Activated CD4-positive, CD25-positive, alpha-beta regulatory T cell (primary cell): ENCODE measurements at places on chromosomes 12 and 14.
A peak's percentile ranks its signal among the peaks of the same experiment; 100 is the strongest.

DNA sequence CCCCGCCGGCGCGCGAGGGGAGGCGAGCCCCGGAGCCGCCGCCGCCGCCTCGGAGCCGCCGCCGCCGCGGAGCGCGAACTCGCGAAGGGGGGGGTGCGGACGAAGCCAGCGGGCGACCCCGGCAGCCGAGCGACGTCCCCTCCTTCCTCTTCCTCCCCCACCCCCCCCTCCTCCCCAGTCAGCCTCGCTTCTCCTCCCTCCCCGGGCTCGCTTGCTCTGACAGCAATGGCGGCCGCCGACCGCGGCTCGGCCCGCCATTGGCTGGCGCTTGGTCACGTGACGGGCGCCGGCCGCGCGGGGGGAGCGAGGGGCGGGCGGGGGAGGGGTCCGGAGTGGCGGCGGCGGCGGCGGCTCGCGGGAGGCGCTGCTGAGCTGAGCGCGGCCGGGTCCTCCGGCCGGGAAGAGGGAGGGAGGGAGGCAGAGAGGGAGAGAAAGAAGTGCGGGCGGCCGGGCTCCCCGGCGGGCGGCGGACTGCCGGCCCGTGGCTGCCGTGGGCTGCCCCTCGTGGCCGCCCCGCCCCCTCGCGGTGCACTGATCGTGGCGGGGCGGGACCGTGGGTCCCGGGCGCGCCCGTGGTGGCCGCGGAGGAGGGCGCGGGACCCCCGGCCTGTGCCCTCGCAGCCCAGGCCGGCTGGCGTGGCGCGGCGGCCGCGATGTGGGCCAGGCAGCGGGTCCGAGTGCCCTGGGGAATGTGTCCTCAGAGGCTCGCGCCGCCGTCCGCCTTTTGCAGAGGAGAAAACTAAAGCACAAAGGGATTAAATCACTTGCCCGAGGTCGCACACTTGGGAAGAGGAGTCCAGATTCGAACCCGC is at the start of gene MED13L:
TSS of gene MED13L (minus strand) at position 227 of the 812 bp plus-strand sequence. CDS start 562 bp downstream, outside the sequence.
- peak; percentile 88 for DNase-seq

GRCh38 chr14:51616724-51617409 is 34.8 kb upstream of the FRMD6 start:
- no peak for DNase-seq

- DNase-seq: no peak
These were observed 58.1 kb upstream of the NUDT4 start for GRCh38 chr12:93319523-93320050.

DNA sequence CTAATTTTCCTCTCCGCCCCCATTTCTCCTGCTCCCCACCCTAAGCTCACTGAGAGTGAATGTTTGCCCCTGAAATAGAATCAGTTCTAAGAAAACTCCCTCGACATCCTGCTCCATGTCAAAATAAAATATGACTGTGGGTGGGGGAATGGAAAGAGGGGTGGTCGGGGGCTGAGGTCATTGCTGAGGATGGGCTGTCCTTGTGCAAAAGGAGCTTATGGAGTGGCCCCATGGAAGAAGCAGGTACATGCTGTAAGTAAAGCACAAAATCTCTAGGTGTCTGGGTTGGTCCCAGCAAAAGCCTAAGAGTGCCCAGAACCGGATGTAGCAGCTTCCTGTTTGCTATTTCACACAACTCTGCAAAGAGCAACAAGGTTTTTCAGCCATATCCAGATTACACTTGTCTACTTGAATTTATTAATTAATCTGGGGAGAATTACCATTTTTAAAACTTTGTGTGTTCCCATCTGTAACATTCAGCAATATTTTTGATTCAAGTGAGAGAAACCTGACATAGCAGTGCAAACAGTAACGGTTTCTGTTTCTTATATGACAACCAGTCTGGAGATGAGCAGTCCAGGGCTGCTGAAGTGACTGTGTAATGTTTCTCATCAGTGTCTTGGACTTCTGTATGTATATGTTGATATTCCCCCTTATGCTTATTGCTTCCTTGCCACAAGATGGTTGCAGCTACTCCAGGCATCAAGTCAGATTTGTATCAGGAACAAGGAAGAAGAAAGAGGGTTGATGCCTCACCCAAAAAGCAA is 40.4 kb upstream of the GZMB start:
- no peak for DNase-seq

DNA sequence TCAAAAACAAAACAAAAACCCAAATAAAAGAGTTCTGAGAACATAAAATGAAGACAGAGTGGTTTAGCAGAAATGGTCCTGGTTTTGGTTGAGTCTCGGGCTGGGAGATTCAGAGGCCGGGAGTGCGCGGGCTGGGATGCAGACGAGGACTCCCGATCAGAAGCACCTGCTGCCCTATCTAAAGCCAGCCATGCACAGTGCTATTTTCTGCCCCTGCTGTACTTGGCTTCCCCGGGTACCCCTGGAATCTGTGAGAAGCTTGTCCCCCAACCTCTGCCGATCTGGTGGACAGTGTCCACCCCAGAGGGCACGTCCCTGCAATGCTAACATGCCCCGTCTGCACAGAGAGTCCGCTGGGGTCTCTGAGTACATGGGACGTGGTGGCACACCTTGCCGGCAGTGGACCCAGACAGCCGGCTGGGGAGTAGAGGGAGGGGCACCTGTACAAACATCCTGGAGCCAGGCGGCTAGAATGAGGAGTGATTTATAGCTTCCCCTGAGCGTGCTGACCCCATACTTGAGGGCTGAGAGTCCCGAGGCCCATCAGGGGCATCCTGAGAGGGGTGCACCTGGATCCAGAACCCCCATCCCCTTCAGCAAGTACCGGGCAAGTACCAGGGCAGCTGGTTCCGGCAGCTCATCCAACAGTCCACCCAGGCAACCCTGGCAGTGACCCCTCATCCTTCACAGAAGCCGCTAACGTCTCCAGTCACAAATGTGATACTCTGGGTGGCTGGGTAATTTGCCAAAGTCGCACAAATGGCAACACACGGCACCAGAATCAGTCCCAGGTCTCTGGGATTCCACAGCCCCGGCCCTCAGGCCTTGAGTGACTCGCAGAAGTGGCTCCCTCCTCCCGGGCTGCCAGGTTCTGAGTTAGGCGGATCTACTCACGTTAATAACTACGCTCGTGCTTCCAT is 37.1 kb downstream of the CHGA start:
- DNase-seq: no peak

DNA sequence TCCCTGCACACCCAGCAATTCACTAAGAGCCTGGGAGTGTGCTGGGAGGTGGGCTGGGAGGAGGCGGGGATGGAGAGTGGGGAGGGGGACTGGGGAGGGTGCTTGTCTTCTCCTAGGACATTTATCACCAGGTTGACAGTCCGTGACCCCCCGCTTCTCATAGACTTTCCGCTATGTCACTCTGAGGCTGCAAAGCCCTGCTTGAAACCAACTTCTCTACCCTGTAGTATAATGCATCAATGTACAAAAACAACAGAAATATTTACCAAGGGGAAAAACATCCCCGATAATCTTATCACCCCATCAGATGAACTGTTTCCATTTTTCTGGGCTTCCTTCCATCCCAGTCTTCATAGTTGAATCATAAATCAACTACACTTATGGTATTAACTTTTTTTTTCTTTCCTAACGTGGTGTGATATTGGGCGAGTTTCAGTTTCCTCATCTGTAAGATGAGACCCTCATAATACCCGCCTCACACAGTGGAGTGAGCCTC is 28.6 kb upstream of the BATF start:
- DNase-seq: no peak

DNA sequence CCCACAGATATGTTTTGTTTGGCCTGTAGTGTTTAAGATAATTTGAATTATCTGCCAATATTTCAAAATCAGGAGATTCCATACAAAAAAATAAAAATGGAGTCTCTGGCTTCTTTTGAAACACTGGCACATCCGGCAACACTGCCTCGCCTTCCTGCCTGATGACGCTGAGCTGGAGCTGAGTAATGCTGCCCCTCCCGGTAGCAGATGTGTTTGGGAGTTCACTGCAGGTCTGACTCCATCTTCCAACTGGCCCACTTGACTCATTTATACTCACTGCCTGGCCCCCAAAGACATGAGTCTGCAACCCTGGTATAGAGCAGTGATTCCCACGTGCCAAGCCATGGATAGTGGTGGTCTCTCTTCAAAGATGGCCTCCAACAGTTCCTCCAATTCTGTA is 7.4 kb downstream of the CIT start:
- DNase-seq: no peak

GRCh38 chr12:6722863-6723262 is 983 bp upstream of the COPS7A start:
- DNase-seq: no peak

DNA sequence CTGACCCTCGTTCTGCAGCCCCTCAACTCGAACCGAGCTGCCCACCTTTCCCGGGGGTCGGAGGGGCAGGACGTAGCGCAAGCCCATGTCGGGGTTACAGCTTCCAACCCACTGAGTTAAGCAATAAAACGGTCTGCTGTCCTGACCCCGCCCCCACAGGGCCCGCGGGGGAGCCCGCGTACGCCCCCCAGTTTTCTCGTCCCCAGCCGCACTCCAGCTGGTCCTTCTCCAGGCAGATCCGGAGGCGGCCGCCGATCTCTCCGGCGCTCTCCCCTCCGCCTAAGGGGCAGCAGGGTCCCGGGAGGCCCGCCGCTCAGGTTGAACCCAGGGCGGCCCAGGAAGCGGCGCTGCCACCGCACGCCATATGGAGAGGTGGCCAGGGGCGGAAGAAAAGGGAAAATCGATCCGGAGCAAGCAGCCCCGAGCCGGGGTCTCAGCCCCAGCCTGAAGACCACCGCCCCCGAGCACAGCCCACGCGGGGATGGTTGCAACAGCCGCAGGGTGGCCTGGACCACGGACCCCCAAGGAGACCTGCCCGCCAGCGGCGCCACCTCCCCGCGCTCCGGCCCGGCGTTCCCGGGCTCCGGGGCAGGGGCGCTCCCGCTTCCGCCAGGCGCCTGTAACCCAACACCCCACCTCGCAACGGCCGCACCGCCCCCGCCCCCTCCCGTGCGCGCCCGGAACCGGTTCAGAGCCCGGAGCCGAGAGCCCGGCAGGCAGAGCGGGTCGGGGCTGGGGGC is 760 bp downstream of the ACTN1 start:
- DNase-seq: no peak

GRCh38 chr12:79421236-79421740 is 269.5 kb downstream of the PAWR start:
- DNase-seq: no peak

DNA sequence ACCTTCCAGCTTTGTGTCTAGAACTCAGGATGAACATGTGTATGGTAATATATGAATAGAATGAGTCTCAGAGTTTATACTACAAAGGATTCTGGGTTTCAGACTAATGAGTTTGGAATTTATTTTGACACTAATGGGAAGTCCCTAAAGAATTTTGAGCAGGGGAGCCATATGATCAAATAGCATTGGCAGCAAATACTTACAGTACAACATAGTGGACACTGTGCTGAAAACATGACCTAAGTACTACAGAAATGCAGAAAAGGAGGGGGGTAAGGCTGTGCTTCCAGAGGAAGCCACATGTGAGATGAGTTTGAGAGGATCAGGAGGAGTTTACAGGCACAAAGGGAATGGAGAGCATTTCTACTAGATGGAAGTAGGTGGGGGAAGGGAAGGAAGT is 225.8 kb downstream of the C12orf42 start:
- no peak for DNase-seq

DNA sequence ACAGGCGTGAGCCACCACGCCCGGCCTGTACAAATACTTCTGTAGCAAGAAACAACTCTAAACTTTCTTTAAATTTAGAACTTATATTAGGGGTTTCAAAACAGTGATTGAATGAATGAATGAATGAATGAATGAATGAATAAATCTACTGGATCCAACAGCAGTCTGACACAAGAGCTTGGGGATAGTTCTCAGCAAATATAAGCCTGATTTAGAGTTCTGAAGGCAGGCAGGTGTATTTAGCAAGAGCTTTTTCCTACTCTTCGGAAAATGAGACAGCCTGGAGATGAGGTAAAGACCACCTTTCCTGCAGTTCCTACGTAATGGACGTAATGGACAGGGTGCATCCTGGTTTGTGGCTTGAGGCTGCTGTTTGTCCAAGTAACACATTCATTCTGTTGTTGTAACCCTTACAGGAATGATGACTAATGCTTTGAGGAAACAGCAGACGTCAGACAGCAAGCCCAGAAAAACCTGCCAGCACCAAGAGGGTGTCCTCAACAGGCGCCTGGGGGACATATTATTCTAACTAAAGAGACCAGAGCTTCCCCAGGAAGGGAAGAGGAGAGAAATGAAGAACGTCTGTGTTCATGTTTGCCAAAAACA is 277.4 kb upstream of the SOX5 start:
- DNase-seq: no peak

- DNase-seq: no peak
These were observed 204.7 kb downstream of the BCAT1 start for GRCh38 chr12:24743941-24744793.

DNA sequence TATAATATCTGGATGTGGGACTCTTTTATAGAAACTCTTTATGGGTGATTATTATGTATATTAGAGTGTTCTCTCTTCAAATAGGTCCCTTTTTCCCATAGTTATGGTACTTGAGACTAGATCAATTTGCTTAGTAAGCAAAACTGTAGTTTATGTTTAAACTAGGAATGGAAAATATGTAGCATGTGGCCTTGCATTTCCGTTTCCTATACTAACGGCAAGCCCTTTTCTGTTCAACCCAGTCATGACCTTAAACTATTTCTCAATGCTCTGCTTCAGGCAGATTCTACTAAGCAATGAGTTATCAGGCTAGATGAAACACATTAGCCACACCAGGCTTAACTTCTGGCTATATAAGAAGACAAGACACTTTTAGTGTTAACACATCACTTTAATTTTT is 84.6 kb downstream of the OTOGL start:
- no peak for DNase-seq

GRCh38 chr12:6314776-6315175 is 4.3 kb downstream of the PLEKHG6 start:
- DNase-seq: no peak

- DNase-seq: no peak
These were observed 1118.9 kb downstream of the VRK1 start for GRCh38 chr14:97916100-97916499.

DNA sequence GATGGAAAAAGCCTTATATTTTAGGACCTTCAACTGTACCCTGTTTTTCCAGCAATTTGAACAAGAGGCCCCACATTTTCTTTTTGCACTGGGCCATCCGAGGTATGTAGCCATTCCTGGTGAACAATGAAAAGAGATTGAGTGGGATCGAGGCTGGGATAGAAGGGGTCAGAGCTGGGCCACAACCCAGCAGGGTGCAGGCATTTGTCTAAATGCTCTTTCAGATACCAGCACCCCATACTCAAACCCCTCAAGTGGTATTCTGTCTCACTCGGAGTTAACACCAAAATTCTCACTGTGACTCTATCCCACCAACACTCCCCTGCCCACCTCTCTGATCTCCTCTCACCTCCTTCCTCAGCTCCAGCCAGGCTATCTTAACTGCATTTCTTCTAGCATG is 26.8 kb downstream of the DUSP6 start:
- DNase-seq: no peak

- no peak for DNase-seq
These were observed 34.2 kb downstream of the NCKAP5L start for GRCh38 chr12:49794021-49794420.
